ENCODE measurements at places on chromosomes 3 and 15.

DNA sequence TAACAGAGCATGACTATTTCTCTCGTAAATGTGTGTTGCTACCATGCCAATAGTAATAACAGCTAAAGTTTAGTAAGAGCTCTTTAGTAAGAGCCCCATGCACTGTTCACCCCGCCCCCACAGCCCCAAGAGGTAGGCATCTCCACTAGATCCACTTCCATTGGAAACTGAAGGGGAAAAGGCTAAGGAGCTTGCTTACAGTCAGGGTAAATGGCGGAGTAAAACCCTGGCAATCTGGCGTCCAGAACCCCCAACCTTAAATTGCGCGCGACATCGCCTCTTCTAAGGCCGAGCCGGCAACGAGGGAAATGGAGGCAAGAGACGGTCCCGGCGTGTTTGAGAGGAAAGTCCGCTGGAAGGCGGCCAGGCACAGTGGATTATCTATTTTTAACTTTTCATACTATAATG, 654 bp upstream of the C3orf38 start:
- peak; percentile 26 for DNase-seq

DNA sequence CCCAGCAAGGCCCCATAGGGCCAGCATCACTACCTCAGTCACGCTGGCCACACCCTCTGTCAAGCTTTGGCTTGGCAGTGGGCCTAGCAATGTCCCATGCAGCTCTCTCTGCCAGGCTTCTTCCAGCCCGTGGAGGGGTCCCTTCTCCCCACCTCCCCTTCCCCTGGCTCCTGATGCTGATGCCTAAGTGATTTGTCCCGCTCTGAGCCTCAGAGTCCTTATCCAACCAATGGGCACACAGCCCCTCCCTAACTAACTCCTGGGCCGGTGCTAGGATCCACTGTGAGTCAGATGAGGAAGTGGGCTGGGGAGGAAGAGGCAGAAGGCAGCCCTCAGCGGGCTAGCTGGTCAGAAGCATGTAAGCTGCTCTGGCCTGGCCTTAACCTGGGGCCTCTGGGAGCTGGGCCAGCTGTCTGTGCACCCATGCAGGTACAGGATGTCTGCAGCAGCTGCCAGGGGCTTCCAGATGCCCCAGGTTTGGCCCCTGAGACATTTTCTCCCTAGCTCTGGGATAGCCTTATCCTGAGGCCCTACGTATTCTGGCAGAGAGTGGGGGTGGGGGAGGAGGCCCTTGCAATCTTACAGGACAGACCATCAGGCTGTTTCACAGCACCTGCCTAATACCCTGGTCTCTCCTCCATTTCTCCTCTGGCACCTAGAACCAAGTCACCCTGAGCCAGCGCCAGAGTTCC, 740 bp upstream of the ZBTB47 start:
- peak; percentile 70 for DNase-seq

- DNase-seq: no peak
Measured at GRCh38 chr3:100898681-100899080, 94.5 kb downstream of the ABI3BP start.

- DNase-seq: no peak
Measured at GRCh38 chr3:18349197-18349798, 75.8 kb downstream of the SATB1 start.

DNA sequence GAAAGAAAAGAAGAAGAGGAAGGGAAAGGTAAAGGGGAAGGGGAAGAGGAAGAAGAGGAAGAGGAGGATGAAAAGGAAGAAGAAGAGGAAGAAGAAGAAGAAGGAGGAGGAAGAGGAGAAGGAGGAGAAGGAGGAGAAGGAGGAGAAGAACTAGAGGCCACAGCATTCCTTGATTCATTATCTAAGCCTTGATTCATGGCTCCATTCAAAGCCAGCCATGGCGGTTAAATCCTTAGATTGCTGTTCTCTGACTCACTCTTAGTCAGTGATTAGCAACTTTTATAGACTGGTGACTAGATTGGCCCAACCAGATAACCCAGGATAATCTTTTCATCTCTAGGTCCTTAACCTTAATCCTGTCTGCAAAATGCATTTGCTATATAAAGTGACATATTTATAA, 47.6 kb downstream of the OSTN start:
- DNase-seq: peak; percentile 61

- DNase-seq: peak; percentile 31
Measured at GRCh38 chr3:184380185-184380626, 352 bp downstream of the CHRD start.

GRCh38 chr3:173440514-173440913, 43.0 kb downstream of the NLGN1 start:
- DNase-seq: no peak

- DNase-seq: peak; percentile 25
Measured at GRCh38 chr3:10983219-10983916, 9.2 kb upstream of the SLC6A1 start.

- DNase-seq: peak; percentile 62
Measured at GRCh38 chr15:71089801-71090200, 25.5 kb upstream of the THSD4 start.

GRCh38 chr3:110077093-110077492, 739.7 kb upstream of the DPPA4 start:
- DNase-seq: no peak

DNA sequence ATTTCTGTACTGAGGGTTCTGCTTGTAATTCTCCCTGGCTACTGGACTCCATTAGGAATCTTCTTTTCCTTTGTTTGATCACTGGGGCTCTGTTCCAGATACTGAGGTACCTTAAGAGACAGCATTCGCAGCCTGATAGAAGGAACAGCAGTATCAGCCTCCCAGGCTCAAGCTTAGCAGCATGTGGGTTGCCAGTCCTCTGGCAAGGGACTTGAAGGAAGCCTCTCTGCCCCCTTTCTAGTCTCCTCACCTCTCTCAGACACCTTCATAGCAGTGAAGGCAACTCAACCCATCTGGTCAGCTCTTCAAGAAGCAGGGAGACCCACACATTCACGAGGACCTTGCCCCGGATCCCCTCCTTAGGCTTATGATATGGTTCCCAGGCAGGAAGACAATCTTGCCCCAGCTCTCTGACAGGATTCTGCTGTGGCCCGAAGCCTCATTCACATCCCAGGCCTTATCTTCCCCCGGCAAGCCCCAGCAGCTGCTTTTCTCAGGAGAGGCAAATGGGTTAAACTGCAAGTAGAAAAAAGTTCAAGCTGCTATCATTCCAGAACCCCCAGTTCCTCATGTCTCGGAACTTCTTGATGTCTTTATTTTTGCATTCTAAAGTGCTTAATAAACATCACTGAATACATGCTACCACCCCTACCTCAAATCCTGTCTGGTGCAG, 153.1 kb downstream of the LIPC start:
- no peak for DNase-seq

DNA sequence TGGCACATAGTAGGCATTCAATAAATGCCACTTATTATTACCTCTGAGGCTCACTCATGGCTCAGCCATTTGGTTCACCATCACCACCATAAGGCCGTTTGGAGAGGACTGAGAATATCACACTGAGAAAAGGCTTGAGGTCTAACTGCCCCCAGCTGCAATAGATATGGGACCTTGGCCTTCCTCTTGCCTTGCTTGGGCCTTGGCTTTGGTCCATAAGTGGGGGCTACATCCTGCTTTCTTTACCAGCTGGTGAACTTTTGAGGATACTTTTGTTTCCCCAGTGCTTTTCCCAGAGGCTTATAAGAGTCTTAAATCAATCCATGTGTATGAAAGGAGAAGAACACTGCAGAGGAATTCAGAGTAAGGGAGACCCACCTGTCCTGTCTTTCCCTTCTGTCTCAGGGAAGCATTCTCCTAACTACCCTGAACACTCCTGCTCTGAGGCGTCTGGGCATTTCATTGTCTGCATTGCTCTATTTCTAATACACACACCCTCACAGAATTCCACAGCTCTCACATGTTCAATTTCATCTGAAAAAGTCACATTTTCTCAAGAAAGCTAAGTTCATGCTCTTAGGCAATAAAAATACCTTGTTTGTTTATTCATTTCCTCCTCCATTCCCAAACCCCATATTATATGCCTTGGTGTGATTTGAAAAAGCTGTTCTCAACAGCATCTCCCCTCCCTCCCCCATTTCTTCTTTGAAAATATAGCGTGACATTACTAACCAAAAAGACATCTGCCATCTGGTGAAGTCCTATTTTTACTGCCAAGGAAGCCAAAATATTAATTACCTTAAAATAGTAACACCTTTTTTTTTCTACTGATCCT, 22.5 kb upstream of the KCNMB2 start:
- DNase-seq: peak; percentile 92

- DNase-seq: no peak
Measured at GRCh38 chr3:4670352-4670751, 177.2 kb downstream of the ITPR1 start.
